ENCODE measurements at places on chromosomes 1 and 21.

- DNase-seq = no peak
Measured at GRCh38 chr1:51867479-51868232, 10.9 kb downstream of the NRDC start.

DNA sequence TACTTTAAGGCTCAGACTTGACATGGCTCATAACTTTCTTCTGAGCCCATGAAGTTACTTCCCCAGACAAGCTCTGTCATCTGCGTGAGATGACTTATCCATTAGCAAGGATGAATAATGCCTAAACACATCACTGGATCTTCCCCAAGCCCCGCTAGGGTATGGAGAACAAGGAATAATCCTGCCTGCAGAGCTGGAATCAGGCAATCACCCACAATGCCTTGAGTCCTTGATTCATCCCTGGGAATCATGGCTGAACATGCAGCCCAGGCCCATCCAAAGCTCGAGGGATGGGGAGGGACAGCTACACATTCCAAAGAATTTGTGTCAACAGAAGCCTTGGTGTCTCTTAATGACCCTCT is 131.7 kb downstream of the PSMG1 start:
- DNase-seq = no peak

GRCh38 chr1:7356079-7356478 is 415.0 kb upstream of the VAMP3 start:
- DNase-seq = no peak

DNA sequence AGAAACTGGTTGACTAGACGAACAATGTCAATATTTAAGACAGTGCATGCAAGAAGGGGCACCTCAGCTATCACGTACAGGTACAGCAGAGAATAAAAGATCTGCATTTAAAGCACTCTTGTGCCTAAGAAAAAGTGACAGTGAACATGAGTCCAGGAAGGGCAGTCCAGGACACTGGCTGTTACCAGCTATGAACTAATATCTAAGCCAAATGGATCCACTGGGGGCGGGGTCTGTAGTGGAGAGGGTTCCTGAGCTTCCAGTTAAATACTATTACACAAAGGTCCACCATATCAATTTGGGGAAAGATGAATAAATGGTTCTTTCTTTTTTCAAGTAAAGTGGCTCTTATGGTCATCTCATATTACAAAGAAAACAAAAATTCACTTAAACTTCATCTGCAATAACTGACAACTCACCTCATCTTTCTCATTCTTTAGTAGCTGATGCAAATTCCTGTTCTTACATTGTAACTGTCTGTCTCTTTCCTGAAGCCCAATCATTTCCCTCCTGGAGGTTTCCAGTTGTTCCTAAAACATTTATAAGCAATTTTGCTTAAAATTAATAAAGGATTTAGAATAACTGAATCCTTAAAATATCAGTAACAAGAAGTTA is 24.5 kb downstream of the SSX2IP start:
- no peak for DNase-seq

- DNase-seq = no peak
Measured at GRCh38 chr1:17673329-17674072, 81.6 kb upstream of the ACTL8 start.

DNA sequence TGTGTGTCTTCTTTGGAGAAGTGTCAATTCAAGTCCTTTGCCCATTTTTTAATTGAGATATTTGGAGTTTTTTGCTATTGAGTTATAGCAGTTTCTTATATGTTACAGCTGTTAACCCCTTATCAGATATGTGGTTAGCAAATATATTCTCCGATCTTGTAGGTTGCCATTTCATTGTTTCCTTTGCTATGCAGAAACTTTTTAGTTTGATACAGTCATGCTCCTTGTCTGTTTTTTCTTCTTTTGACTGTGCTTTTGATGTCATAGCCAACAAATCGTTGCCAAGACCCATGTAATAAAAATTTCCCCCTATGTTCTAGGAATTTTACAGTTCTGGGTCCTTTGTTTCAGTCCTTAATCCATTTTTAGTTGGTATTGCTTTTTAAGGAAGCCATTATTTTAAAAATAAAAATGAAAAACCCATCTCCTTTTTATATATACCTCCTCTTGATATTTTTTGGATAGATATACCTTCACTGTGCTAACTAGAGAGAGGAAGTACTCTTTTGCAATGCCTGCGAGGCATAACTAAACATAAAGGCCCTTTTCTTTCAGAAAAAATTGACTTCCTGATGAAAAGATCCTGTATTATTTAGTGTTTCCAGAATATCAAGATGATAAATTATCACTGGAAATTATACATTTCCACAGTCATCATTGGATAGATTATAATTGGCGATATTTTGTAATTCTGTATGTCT is 127.8 kb downstream of the HS2ST1 start:
- DNase-seq = no peak

DNA sequence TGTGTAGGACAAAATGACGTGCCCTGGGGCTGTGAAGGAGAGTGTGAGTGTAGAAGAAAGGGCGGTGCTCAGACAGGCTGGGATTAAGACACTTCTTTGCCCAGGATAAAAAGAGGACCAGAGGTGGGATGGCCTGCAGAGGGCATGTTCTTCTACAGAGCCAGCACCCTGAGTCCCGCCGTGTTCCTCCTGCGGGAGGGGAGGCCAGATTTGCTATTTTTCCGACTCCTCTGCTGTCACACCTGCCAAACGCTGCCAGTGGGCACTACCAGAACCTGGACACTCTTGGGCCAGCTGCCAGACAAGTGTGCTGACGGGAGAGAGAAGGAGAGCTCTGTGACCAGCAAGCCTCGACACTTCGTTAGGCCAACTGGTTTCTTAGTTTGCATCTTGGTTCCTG is 206.4 kb downstream of the PLD5 start:
- DNase-seq = no peak

DNA sequence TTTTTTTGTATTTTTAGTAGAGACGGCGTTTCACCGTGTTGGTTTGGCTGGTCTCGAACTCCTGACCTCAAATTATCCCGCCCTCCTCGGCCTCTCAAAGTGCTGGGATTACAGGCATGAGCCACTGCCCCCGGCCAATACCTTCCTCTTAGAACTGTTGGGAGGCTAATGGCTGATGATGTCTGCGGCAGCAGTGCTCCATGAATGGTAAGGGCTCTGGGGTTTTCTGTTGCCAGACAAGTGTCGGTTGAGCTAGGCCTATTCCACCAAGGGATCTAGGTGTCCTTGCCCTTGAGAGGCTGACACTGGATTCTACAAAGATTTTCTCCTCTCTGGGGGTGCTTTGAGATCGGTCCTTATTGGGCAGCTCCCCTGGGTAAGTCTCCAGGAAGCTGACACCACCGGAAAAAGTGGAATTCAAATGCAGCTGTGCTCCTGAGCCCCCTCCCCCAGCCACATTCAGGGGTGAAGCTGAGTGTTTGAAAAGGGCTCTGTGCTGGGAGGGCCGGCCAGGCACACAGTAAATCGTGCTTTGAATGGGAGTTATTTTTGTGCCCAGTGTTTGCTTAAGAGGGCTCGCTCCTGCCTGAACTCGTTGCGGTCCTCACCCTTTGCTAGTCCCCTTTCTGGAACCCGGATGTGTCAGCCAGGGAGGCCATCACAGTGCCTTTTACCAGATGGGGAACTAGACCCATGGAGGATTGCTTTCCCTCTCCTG is 5.2 kb downstream of the SOX13 start:
- no peak for DNase-seq

DNA sequence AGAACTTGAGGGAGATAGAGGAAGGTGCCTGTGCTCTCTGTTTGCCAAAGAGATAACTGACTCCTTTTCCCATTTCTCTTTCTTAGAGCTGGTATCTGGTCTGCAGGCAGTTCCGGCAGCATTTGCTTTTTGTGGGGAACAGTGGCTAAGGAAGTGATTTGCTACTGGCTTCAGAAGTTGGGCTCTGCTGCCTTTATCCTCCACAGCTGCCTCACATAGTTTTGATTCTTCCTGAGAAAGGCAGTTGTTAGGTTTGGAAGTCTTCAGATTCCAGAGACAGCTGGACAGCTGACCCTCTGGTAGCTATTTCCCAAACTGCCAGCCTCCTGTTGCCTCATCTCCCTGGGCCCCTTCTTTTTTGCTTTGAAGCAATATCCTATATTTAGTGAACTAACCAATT is 62.6 kb upstream of the MACF1 start:
- no peak for DNase-seq

- DNase-seq = no peak
Measured at GRCh38 chr1:221878134-221878533, 136.2 kb upstream of the DUSP10 start.

DNA sequence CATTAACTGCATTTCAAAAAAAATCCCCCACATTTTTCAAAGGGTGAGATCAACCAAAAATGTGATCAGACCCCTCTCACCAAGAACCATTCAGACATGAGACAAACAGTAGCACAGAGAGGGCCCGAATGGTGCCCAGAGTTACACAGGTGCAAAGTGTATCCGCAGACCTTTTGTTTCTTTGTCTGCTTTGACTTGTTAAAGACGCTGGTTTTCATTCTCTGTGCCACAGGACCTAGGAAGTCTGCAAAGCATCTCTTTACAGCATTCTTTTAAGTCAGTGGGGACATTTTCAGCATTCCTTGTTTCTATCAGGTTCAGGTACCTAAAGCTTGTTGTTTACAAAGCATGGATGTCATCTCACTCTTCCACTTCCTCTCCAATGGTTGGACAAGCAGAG is 87.2 kb upstream of the MAP1LC3C start:
- DNase-seq = no peak

DNA sequence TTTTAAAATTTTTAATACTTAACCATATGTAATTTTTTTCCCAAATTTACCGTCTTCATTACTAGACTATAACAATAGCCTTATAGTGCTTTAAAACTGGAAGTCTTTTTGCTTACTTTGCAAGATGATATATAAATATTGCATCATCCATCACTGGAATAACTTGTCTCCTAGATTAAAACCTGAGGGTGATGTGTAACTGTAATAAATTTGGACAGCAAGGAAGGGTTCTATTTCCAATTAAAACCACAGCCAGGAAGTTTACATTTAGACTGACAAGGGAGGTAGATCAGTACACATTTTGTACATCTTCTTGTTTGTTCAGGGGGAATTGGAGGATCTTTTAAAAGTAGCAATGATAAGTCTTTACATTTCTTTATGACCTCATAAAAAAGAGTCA is 21.9 kb downstream of the NTNG1 start:
- DNase-seq = no peak

DNA sequence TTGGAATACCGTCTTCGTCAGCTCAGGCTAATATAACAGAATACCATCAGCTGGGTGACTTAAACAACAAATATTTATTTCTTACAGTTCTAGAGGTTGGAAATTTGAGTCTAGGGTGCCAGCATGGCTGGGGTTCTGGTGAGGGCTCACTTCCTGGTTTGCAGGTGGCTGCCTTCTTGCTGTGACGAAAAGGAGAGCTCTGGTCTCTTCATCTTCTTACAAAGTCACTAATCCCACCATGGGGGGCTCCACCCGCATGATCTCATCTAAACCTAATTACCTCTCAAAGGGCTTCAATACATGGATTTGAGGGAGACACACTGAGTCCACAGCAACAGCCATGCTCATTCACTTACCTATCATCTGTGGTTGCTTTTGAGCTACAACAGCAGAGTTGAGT is 78.3 kb downstream of the PSMG1 start:
- no peak for DNase-seq

DNA sequence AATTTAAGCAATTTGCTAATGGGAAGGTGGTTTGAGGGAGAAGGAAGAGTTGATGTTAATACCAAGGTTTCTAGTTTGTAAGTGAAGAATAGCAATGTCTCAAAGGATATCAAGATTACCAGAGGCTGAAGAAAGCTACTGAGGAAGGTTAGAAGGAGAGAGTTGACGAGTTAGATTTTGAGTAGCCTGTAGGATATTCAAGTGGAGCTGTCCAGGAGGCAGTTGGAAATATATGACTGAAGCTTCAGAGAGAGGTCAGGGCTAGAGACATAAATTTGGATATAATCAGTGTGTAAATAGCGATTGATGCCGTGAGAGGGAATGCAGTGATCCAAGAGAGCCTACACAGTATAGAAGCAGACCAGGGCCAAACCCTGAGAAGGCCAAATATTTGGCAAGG is 48.4 kb downstream of the PBX1 start:
- DNase-seq = no peak

GRCh38 chr1:28036431-28036830 is 52.0 kb downstream of the EYA3 start:
- no peak for DNase-seq

GRCh38 chr1:164609089-164609488 is 50.1 kb downstream of the PBX1 start:
- no peak for DNase-seq

- DNase-seq = no peak
Measured at GRCh38 chr1:169682071-169682470, 29.3 kb downstream of the SELL start.

DNA sequence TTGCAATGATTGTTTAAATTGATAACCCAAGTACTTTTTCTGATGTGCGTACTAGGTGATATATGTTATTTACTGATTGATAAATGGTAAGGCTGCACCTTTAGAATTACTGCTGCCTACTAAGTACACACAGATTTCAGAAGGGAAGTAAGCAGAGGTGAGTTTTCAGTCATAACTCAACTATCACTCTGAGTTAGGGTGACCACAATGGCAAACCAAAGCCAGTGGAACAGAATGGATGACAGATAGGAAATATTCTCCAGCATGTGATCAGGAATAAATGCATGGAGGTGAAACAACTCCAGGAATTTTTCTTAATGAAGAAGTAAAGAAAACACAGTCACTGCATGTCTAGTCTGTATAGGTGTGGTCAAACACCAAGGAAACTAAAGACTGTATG is 7.5 kb upstream of the KCNJ15 start:
- no peak for DNase-seq

GRCh38 chr21:31983120-31983519 is 110.3 kb downstream of the HUNK start:
- DNase-seq = no peak

DNA sequence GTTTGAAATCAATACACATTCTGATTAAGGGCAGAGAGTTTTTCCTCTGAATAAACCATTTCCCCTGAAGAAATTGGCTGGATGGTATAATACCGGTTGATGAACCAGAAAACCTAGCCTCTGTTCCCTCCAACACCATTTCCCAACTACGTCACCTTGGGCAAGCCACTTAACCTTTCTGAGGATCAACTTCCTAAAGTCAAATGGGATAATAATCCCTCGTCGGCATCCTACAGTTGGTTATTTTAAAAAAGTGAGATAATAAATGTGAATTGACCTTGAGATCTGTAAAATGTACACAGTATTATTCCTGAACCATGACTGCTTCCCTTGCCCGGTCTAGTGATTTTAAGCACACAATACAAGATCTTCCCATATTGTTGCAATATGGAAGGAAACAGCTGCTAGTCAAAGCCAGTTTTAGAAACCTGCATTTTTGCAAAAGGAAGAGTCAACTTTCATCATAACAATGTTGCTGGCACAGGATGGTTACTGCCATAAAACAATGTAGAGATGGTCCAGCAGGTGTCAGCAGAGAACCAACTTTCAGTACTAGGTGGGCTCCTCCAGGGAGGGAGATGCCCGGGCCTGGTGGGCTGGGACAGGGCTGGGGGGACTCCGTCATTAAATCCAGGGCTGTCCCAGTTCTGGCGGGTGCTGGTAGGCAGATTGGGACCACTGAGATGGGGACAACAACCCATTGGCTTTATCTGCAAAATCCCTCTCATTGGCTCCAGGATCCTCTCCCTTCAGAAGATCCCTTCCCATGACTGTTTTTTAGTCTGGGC is 5.2 kb upstream of the HLX start:
- DNase-seq = no peak

Data from cortex of kidney (tissue), 1 donor.